ENCODE measurements at places on chromosomes 1 and 21. TPM values are rescaled to one million over a fixed set of nuclear protein-coding genes. Genes with fewer than 3 reads are reported as not detected.

DNA sequence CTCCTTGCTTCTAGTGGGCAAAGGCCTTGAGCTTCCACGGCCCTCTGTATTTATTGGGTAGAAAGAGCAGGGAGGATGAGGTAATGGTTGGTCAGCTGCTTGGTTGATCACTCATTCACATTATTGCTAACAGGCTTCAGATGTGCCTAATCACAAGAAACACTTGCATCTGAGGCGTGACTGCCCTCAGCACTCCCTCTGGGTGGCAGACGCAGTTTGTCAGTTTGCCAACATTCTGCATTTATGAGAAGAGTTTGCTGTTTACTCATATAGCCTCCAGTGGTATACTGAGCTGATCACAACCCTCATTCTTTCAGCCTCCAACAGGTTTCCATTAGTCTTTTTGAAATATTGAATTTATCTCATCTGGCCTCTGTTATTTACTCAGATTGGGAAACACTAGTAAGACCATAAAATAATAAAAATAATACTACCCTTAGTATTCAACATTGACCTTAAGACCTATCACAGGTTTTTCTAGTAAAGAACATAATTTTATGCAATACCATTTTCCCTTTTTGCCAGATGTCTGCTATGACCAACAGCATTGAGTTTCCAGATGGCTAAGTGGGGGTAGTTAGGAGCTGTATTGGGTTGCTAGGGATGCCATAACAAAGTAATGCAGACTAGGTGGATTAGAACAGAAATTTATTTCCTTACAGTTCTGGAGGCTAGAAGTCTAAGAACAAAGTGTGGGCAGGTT lies 53.3 kb downstream of the PTGFR start:
- no peak for DNase-seq

The ILDR2 gene
- 8.3 TPM for total RNA-seq

DNA sequence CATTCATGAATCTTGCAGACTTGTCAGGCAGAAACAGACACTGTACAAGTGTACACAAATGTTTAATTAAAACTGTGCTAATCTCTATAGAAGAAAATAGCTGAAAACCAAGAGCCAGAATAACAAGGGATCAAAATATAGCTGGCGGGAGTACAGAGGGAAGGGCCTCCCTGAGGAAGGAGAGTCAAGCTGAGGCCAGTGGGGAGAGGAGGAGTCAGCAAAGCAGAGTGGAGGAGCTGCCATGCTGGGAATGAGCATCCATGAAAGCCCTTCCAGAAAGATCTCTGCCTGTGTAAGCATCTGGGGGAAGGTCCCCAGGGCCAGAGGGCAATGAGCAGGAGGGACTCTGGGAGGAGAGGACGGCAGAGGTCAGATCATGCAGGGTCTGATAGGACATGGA lies 15.1 kb downstream of the SLAMF8 start:
- DNase-seq, result no peak

The VCAM1 gene
- total RNA-seq, result not detected

GRCh38 chr1:208209896-208210589 lies 34.1 kb downstream of the PLXNA2 start:
- DNase-seq, result no peak

DNA sequence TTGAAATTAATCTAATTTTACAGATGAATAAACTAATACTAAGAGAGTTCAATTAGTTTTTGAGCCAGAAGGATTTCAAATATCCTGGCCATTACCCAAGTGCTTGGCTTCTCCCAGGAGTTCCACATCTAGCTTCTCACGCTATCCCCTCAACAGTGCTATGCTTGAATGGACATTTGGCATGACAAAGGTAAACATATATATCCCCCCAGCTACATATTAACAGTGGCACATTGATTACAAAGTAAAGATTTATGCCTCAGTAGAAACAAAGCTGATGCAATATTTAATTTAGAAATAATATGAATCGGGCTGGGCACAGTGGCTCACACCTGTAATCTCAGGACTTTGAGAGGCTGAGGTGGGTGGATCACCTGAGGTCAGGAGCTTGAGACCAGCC lies 434.6 kb upstream of the PRMT6 start:
- DNase-seq, result no peak
